T1000 (cell line): ENCODE measurements at places on chromosomes 7 and 10.
A peak's percentile ranks its signal among the peaks of the same experiment; 100 is the strongest.

DNA sequence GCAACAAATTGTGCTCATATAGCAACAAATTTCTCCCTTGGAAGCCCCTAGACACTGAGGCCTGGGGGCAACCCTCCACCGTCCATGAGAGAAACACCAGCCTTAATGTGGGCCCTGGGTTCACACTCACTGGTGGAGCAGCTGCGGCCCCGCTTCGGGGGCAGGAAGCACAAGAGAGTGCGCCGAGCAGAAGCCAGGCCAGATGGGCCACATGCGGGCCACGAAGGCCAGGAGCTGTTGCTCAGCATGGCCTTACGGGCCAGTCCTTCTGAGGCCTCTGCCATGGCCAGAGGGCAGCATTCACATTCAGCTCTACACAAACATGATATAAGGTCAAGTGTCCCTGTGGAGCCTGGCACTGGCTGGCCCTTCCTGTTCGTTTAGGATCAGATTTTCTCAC is 60.0 kb upstream of the VIPR2 start:
- no peak for DNase-seq

GRCh38 chr7:46603780-46604179 is 682.7 kb upstream of the IGFBP3 start:
- DNase-seq: peak; percentile 36

DNA sequence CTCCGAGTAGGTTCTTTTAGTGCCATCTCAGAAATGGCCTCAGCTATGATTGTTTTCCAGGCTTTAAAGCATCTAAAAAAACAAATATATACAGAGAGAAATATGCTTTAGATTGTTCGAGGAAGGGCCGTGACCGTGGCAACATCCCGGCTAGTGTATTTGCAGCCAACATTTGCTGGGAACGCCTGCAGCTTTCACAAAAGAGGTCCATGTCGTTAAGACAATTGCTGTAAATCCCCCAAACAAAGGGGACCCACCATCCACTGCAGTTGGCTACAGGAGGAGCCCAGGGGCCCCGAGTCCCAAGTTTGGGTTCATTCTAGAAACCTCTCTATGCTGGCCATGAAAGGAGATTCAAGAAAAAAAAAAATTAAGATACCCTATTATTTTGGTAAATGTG is 152.8 kb upstream of the TCF7L2 start:
- DNase-seq: no peak

GRCh38 chr7:22860337-22860736 is 37.7 kb upstream of the TOMM7 start:
- DNase-seq: no peak

DNA sequence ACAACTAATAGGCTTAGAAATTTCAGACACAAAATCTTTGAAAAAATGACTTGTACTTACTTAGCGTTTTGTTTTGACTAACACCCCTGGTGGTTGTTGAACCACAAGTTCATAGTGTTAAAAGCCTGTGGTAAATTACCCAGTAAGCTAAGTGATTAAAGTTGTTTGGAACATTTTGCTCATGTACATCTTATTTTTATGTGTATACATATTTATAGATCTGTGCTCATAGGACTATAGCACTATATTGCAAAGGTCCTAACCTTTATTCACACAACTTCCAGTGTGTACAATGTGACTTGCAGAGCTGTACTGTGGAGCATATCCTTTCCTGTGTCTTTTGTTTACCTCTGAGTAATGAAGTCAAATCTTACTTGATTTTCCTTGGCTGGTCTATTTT is 79.6 kb downstream of the BMPR1A start:
- DNase-seq: no peak

DNA sequence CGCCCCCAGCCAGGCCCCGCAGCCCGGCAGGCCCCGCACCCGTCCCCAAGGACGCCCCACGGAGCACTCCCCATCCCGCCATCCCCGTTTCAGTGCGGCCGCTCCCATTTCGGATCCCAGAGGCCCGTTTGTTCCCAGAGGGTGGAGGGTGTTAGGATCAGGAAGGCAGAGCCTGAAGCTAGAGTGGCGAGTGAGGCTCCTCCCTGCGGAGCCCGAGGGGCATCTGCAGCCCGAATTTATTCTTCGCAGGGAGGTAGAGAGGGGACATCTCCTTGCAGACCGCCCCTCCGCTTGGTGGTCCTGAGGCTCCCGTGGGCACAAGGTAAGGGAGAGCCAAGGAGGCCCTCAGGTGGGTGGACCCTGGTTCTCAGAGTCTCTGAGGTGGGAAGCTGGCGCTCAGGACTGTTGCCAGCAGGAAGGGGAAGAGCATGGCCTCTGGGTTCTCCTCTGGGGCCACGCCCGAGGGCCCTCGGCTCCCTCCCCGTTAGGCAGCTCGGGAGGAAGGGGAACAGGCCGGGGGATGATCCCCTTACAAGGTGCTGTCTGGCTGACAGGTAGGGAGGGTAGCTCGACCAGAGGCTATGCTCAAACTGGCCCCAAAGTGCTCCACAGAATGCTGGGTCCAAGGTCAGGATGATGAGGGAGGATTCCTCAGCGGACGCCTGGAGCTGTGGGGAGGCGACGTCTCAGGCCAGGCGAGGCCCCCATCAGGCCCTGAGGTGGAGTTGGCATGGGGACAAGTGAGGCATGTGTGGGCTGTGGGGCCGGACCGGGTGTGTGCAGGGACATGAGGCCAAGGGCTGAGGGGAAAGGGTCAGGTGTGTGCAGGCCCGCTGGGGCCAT is 17.4 kb downstream of the POLL start:
- DNase-seq: peak; percentile 28

DNA sequence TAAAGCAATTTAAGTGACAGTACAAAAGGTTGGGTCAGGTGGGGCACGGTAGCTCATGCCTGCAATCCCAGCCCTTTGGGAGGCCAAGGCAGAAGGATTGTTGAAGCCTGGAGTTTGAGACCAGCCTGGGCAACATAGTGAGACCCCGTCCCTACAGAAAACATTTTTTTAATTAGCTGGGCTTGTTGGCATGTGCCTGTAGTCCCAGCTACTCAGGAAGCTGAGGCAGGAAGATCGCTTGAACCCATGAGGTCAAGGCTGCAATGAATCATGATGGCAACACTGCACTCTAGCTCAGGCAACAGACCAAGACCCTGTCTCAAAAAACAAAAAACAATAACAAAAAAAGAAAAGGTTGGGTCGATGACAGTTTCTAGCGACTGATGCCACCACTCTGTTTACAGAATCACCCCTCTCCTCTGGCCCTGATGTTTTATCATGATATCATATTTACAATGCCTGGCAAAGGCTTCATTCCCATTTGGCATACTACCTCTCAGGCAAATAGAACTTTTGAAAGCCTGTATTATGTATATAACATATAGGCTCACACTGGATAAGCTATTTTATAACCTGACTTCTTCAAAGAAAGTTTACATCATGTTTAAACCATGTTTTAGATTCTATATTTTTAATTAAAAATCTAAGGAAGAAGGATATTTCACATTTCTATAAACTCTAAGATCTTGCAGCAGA is 558 bp upstream of the ABCC2 start:
- no peak for DNase-seq

- no peak for DNase-seq
Observed at GRCh38 chr7:46932306-46932675, 649.6 kb downstream of the TNS3 start.

- DNase-seq: no peak
Observed at GRCh38 chr7:25949736-25950487, 202.1 kb upstream of the NFE2L3 start.

DNA sequence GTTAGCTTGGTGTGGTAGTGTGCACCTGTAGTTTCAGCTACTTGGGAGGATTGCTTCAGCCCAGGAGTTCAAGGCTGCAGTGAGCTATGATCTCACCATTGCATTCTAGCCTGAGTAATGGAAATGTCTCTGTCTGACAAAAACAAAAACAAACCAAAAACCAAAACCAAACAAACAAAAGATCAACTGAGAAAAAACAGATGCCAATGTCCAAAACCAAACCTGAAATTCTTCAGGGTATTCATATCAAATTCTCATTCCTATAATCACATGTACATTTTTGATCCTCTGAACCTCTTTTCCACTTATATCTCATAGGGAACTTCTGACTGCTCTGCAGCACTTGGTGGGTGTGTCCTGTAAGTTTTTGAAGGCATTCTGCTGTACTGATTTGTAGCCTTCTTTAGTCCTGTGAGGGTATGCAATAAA is 87.0 kb downstream of the CDK6 start:
- DNase-seq: no peak

DNA sequence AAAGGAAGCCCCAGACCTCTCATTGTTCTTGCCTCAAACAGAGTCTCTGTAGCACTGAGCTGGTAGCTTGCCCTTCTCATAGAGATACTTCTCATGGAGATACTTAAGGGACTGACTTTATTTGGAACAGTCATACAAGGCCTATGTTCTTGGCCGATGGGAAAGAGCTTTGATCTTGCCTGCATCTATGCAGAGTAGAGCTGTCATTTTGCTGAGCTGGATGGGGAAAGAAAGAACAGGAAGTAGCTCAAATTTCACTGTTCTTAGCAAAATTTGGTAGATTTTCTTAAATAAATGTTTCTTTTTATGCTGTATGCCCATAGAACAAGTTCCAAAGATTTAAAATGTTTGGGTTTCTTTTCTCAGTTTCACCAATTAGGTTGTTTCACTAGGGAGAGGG is 119.3 kb upstream of the SEC61G start:
- no peak for DNase-seq

GRCh38 chr7:99072126-99072525 is 71.8 kb downstream of the SMURF1 start:
- no peak for DNase-seq

DNA sequence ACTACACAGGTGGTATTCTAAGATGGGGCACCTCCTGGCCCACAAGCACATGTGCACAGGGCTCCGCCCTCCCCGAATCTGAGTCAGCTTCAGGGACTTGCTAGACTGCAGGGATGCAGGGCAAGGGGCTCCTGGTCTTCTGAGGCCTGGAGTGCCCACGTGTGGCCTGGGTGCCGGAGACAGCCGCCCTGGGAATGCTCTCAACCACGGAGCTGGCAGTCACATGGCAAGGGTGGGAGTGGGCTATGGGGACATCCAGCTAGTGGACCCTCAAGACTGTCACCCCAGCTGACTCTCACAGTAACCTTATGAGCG is 42.7 kb downstream of the CFAP46 start:
- no peak for DNase-seq

DNA sequence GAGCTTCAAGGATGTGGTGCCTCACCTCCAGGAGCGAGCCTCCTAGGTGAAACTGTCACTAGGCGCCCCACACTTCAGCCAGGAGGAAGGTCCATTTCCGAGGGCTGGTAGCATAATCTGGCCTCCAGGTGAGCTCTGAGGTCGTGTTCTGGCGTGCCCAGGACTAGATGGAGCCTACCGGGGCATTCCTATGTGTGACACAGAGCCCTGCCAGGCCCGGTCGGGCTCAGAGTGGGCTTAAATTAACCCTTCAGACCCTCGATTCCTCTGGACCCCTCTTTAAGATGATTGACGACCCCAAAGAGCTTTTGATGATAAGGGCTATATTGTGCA is 233.1 kb downstream of the EBF3 start:
- DNase-seq: no peak

- DNase-seq: no peak
Observed at GRCh38 chr7:42338231-42338915, 101.4 kb upstream of the GLI3 start.

DNA sequence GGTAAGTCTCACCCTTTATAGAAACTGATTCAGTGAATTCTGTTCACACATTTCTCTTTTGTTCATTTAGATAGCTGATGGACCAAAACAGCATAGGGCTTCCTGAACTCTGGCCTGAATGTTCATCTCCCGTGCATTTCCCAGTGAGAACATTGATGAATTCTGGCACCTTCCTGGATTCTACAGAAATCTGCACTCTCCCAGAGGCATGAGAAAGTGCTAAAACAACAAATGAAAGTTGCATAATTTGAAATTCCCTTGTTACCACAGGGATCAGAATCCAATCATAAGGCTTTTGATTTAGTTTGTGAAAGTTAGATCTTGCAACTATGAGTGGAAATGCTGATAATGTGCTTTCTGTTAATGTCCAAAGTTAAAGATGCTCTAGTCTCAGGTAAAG is 29.7 kb upstream of the SCIN start:
- no peak for DNase-seq

DNA sequence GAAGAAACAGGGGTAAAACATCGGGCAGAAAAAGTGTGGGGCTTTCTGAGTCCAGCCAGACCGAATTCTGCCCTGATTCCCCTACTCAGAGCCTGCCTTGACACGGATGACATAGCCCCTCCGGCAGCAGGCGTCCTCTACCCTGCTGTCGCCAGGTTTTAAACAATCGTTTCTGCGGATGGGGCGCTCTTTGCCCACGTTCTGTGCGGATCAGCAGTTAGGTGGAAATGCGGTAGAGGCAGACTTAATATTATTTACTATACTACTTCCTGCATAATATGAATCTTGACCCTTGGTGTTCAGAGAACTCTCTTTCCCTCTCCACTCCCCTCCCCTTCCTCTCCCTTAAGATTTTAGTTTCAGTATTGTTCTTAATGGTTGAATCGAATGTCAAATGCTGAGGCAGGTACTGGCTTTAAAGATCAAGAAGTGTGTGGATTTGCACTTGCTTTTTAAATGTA is 2.4 kb downstream of the GATA3 start:
- no peak for DNase-seq

DNA sequence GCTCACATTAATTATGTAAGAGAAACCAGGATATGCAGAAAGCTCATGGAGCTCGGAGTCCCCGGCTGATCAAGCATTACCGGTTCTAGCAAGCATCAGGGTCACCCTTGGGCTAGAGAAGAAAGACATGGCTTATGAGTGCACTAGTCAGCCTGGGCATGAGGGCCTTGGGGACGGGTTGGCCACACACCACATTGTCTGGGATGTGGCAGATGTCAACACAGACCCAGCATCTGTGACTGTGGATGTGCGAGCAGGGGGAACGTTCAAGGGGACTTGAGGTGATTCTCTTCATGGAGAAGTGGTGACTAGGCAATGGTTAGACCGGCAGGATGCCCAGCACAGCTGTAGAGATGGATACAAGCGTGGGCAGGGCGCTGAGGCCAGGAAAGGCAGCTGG is 13.7 kb downstream of the ZMIZ2 start:
- no peak for DNase-seq
